Ecto neural progenitor cell (in vitro differentiated cells): ENCODE measurements at places on chromosomes 13 and 19.

- no peak for DNase-seq
These were observed 786 bp upstream of the LILRA2 start for GRCh38 chr19:54572696-54573311.

GRCh38 chr19:13684021-13684420 lies 80.3 kb upstream of the MRI1 start:
- DNase-seq, result no peak

DNA sequence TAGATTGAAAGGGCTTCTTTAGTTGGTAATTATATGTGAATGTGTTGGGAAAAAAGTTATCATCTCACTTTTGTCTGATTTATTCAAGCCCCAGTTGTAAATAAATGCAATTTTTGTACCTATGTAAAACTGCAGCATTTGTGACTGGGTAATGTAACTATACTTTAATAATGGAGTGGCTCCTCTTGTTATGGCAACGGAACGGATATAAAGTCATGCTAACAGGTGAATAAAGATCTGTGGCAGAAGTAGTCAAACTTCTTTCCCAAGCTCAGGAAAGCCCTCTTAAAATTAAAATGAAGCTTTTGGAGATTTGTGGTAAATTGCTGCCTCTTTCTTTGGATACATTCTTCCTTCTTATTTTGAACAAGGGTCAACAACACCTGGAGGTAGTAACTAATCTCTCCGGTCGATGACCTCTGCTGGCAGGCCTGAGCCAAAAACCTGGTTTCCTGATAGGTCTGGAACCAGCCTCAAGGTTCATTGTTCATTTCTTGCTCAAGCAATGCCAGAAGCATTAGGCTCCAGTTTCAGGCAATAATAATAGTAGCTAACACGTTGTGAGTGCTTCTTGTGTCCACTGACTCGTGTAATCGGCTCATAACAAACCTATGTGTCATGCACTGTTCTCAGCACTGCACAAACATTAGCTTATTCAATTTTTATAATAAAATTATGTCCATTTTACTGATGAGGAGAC lies 313.4 kb upstream of the DACH1 start:
- DNase-seq, result no peak

DNA sequence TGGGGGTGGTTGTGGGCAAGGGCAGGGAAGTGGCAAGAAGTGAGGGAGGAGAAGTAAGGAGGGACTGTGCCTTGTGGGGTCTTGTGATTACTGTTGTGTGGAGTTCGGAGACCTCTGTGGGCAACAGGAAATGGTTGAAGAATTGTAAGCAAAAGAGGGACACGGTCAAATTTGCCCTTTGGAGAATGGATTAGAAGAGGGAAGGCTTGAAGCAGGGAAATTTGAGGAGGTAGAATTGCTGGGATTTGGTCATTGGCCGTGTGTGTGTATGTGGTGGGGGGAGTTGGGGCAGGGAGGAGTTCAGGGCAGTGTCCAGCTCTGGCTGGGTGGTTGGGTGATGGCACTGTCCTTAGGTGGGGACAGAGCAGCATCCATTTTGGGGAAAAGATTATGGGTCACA lies 3.6 kb downstream of the WASF3 start:
- DNase-seq, result no peak

GRCh38 chr19:19155495-19156219 lies 14.4 kb downstream of the MEF2B start:
- no peak for DNase-seq

DNA sequence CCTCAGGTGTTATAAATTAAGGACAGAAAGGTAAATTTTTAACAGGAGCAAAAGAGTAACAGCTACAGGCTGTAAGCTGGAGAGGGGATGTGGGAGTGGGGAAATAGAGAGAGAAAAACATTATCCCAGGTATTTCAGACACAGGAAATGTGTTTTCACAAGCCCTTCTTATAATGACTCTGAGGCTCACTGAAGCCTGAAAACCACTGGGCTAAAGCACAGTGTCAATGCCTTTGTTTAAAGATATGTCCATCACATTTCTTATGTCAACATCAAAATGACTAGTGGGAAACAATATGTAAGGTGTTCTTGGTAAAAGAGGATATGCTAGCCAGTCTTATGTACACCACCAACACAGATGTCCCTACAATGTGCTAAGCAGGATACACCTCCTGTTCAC lies 365.9 kb downstream of the FGF14 start:
- no peak for DNase-seq

DNA sequence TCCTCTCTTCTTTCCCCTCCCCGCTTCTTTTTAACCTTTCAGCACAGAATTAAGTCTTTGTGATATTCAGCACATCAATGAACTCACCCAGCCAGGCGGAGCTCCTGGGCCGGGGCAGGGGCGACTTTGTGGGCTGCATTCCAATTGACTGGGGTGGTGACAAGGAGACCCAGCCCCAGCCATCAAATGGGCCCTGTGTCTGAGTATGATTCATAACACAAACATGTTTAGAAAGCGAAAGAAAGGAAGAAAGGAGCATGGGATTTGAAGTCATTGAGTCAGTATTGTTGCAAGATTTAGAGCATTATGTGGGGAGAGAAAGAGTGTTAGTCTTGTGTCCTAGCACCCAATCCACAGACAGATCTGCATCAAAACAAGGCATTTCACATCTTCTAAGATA lies 185.3 kb downstream of the LHFPL6 start:
- peak; percentile 61 for DNase-seq

- no peak for DNase-seq
These were observed 49.5 kb downstream of the COL4A1 start for GRCh38 chr13:110257408-110257807.

- DNase-seq, result no peak
These were observed 820.5 kb downstream of the DACH1 start for GRCh38 chr13:71046360-71047079.

- DNase-seq, result peak; percentile 69
These were observed 69.7 kb upstream of the C13orf46 start for GRCh38 chr13:114043421-114044053.

DNA sequence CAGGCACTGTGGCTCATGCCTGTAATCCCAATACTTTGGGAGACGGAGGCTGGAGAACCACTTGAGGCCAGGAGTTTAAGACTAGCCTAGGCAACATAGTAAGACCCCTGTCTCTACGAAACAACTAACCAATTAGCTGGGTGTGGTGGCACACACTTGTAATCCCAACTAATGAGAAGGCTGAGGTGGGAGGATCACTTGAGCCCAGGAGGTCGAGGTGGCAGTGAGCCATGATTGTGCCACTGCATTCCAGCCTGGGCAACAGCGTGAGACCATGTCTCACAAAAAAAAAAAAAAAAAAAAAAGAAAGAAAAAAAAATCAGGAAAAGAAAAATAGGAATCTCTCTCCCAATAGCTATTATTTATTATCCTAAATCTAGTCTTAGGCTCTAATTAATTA lies 56.8 kb upstream of the UBAC2 start:
- no peak for DNase-seq

GRCh38 chr19:47631681-47632446 lies 22.9 kb downstream of the BICRA start:
- no peak for DNase-seq

DNA sequence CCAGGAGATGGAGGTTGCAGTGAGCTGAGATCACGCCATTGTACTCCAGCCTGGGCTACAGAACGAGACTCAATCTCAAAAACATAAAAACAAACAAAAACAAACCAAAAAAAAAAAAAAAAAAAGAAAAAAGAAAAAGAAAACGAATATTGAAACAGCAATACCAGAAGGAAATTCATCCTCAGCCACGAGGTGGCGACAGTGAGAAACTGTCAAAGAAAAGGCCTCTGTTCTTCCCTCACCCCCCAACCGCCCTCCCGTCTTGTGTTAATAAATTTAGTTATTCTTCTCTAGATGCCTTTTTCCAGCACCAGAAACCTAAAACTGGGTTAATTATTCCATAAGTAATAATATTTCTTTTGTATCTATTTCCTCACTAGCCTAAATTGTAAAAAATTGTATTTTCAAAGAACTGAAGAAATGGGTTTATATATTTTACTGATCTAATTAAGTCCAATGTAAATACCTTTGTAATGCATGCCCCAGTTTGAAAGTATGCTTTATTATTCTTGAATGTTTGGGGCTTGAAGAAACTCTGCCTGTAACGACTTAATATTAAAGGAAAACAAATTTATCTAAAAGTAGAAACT lies 38.6 kb downstream of the LIG4 start:
- DNase-seq, result no peak

DNA sequence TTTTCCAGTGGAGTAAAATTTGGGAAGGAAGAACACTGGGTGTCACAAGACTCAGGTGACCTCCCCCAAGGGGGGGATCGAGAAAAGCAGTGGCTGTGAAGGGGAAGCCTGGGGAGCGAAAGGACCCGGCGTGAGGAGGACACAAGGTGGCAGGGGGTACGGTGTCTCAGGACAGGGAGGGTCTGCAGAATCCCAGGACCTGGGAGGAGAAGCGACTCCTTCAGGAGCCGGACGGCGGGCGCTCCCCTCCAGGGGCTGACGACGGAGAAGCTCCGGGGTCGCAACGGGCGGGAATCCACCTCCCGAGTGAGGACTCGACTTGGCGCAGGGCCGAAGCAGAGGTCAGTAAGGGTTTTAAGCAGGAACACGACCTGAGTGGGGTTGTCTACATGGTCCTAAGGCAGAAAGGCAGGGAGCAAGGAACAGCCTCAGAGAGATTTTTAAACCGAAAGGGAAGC lies 529 bp downstream of the ZNF836 start:
- peak; percentile 56 for DNase-seq

- no peak for DNase-seq
These were observed 65.8 kb downstream of the MLLT1 start for GRCh38 chr19:6213696-6214641.

- no peak for DNase-seq
These were observed 7.4 kb downstream of the CD22 start for GRCh38 chr19:35336166-35336955.

DNA sequence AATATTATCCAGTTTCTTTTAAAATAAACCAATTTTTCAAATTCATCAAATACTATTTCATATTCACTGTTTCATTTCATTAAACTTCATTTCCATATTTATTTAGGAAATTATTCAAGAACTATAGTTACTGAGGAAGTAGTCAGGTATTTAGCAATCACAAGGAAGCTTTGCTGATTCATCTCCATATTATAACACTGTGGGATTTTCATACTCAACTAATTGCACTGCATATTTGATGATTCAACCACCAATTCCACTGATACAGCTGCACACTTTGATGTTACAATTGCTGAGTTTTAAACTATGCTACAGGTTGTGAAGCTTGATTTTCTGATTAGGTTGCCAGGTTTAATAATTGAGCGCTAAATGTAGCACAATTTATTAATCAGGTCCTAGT lies 556.8 kb upstream of the SLITRK1 start:
- no peak for DNase-seq

DNA sequence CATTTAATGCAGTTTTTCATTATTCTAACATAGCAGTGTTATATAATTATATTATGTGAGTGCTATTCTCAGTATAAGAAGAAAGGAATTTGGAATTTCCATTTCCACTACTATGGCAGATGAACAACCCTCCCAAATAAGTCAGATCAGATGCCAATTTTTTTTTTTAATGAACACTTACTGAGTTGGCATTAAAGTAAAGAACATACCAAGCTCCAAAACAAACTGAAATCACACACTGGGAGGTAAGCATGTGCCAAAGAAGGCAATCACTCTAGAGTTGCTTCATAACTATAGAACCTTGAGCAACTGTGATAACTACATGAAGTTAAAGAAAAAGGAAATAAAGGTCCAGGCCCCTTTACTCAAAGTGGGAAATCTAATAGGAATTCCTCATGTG lies 90.3 kb downstream of the RNF17 start:
- DNase-seq, result no peak

GRCh38 chr13:103799028-103799427 lies 732.8 kb upstream of the SLC10A2 start:
- no peak for DNase-seq

DNA sequence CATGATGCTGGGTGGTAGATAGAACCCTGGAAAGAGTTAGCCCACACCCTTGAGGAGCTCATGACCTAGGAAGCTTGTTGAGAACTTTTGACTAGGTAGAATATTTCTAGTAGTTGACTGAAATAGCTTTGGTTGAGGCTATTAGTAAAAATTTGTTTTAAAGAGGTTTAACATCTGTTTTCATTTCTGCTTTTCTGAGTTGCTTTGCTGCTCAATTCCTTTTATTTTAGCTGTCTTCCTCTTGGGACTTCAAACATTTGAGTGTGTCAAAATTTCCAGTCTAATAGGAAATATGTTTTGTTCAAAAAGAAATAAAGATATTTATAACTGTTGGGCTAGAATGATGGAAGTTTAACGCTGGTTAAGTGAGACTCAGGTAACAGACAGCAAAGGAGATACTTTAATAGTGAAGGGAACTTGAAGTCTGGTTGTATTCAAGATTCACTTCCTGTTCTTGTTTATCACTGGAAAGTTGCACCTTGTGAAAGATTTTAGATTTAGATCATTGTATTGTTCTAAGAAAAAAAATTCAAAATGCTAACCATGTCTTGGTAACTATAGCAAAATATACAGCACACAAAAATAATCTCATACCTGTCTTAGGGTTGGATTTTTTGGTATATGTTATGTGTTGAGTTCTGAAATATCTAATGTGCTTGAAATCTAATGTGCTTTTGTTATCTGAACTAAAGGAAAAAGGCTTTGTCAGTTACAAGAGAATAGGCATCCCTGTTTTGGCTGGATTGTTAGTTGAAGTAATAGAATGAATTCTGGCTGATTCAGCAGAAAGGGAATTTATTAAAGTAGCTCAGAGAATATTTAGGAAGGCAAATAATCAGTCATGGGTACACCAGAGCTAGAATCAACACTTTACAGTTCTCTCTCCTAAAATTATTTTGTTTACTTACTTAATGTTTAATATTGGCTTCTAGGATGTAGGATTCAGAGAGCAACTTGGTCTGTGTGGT lies 24.4 kb upstream of the GPR18 start:
- DNase-seq, result no peak

DNA sequence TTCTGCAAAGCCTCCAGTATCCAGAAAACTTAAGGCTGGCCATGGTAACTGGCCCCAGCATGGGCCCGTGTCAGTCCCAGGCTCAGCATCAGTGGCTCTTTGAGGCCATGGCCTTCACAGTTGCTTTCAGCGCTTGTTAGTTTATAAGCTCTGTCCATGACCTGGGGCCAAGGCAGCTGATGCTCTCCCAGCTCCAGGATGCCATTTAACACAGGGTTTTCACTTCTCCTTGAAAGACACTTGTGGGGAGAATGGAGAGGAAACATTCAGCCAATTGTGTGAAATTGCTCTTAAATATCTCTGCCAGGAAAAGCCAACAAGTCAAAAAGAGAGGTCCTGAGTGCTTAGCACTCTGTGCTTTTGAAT lies 321.3 kb downstream of the FOXO1 start:
- peak; percentile 19 for DNase-seq

DNA sequence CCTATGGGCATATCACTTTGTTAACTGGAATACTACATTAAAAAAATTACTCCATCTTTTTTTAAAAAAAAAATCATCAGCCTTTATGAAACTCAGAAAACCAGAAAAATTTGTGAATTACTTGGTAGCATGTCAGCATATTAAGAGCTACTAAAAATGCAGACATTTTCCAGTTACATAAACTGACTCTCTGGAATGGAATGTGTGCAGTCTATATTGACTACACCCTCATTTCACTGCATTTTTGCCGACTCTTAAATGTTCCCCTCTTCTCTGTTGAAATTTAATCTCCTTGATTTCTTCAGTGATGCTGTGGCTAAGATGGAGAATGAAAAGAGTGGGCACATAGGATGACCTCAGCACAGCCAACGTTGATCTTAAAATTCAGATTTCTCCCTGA lies 393.8 kb downstream of the ITGBL1 start:
- DNase-seq, result no peak

- no peak for DNase-seq
These were observed 18.5 kb upstream of the IGLON5 start for GRCh38 chr19:51292971-51293370.
